ENCODE measurements at places on chromosomes 2 and 18. TPM values are rescaled to one million over a fixed set of nuclear protein-coding genes. Genes with fewer than 3 reads are reported as not detected.

DNAJC27 gene
- 8.4 TPM for total RNA-seq

ABCG8 gene
- under 0.01 TPM for total RNA-seq

ALPG gene
- total RNA-seq, result not detected

NTSR2 gene
- not detected for total RNA-seq

LHCGR gene
- total RNA-seq, result 4.2 TPM

DPP4 gene
- total RNA-seq, result 24.0 TPM

LOXHD1 gene
- 1.6 TPM for total RNA-seq

DLX2 gene
- total RNA-seq, result not detected

UGT1A10 gene
- total RNA-seq, result not detected

FRZB gene
- 6.8 TPM for total RNA-seq

All from skeletal muscle tissue (tissue), 5 donors.